ENCODE measurements at places on chromosomes 5 and 9. TPM values are rescaled to one million over a fixed set of nuclear protein-coding genes. Genes with fewer than 3 reads are reported as not detected.
A peak's percentile ranks its signal among the peaks of the same experiment; 100 is the strongest.

DNA sequence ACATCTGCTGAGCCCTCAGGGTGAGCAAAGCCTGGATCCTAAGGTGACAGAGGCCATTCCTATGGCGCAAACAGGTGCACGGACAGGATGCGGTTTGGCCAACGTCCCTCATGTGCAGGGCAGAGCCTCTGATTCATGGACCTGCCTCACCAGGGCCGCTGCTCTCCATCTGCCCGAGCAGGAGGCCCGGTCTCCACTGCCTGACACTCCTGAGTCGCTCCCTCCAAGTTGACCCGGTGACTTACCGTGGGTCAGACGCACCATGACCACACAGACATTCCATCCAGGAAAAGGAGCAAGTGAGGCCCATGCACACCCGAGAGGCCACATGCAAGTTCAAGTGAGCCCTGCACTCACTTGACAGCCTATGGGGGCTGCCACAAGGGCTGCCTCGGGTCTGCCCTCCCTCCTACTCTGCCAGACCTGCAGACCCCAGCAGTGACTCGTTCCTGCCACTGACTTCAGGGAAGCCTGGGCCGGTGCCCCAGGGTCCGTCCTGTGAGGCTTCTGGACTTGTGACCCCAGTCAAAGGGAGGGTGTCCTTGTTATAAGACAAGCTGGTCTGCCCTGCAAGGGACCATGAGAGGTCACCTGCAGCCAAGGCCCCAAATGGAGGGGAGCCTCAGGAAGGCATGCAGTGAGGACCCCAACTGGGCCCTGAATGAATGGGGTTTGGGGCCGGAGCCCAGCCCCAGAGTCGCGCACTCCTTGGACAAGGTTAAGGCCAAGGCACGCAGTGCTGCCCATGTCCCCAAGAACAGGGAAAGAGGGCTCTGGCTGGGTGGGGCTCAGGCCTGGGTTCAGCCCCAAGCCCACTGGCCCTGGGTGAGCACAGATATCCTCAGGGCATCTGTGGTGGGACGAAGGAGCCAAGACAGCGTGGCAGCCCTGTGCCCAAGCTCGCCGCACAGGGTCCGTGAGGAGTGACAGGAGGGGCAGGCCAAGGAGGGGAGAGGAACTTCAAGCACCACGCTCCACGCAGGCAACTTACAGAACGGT lies 10.1 kb downstream of the BRD3OS start:
- DNase-seq, result peak; percentile 43

The BNC2 gene
- total RNA-seq, result 32.4 TPM

- no peak for DNase-seq
Observed at GRCh38 chr5:143114481-143114880, 289.0 kb downstream of the NR3C1 start.

DNA sequence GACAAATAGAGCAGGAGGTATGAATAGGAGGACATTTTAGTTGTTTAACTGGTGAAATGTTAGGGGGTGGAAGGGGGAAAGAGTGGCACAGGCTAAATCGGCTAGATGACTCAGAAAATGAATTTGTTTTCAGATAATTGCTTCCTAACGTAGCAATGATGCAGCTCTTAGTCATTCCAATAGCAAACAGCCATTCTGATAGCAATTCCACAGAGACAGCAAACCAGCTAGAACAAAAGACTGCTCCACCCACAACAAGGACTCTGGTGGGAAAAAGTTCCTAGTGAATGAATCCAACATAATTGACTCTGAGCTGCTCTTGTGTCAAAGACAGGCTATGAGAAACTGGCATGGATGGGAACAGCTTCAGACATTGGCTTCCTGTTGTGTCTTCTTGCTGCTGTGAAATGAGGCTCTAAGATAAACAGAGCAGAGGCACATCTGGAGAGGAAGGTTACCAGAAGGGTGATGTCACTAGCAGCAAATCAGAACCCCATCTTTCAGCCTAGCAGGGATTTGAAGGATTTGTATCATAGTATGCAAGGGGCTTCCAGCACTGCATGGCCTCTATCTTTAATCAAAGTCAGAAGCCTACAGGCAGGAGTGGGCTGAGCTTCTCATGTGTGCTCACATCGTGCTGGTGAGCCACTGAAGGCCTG lies 28.1 kb upstream of the F2RL1 start:
- DNase-seq, result peak; percentile 67

The OR1N2 gene
- not detected for total RNA-seq
